HT-29 (cell line): ENCODE measurements at places on chromosomes 5 and 9. TPM values are rescaled to one million over a fixed set of nuclear protein-coding genes. Genes with fewer than 3 reads are reported as not detected.

Gene NR5A1
- total RNA-seq, result 0.16 and 0.28 TPM in 2 replicates

Gene CDH9
- total RNA-seq, result not detected in 2 replicates

Gene NR2F1
- 19.7 and 24.5 TPM in 2 replicates for total RNA-seq

DNA sequence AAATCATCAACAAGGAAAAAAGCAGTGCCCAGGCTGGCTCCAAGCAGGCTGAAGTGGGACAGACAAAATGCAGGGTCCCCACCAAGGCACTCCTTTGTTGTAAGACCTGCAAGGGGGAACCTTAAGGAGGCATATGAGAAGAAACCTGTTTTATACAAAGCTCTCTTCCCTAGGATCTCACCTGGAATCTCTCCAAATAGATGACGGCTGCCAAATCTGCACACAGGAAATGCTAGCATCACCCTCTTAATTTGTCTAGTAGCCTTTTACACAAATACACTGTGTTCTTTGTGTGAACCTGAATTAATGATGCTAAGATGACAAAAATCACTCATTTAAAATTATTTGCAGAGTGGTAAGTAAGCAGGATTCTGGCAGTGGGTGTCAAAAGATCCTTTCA, 280.2 kb downstream of the SPOCK1 start:
- no peak for DNase-seq

Gene PIK3R1
- total RNA-seq, result 31.3 and 33.4 TPM in 2 replicates

- no peak for DNase-seq
These were observed 100.8 kb downstream of the CTNND2 start for GRCh38 chr5:11803436-11803835.
